ENCODE measurements at places on chromosomes 3 and 15. TPM values are rescaled to one million over a fixed set of nuclear protein-coding genes. Genes with fewer than 3 reads are reported as not detected.

GRCh38 chr3:119340014-119340413 lies 45.8 kb downstream of the ARHGAP31 start:
- H3K36me3 ChIP-seq: peaks cover 2% of the 10 kb centered on the region
- no peaks in the 10 kb centered on the region for H3K27me3 ChIP-seq
- H3K4me3 ChIP-seq: no peak overlapping the region

DNA sequence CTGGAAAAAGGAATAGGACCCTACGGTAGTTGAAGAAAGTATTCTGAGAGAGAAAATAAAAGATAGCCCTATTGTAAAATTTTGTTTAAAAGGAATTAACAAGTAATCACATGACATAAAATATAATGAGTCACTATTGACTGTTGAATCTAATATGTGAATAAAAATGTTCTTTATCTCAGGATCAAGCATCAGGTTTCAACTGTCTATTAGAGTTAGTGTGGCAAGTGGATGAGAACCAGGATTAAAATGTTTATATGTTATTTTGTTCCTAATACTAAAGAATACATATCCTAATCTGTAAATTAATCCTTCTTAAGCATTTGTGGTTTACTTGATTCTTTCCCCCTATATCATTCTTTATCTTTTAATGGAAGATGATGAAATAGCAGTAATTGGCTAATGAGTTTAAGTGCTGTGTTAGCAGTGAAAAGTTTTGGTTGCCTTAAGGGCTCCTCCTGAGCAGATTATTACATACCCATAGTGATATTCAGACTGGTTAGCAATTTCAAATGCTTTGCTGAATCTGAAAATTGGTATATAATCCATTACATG lies 101.8 kb upstream of the BCHE start:
- H3K27ac ChIP-seq: no peak overlapping the region
- no peaks in the 10 kb centered on the region for H3K36me3 ChIP-seq
- H3K4me1 ChIP-seq: no peaks in the 10 kb centered on the region
- DNase-seq: no peak
- H3K27me3 ChIP-seq: no peaks in the 10 kb centered on the region
- no peak overlapping the region for H3K4me3 ChIP-seq

- no peaks in the 10 kb centered on the region for H3K36me3 ChIP-seq
- H3K27ac ChIP-seq: no peak overlapping the region
- H3K4me3 ChIP-seq: no peak overlapping the region
- H3K4me1 ChIP-seq: peaks cover 10% of the 10 kb centered on the region
- peaks cover 3% of the 10 kb centered on the region for H3K27me3 ChIP-seq
These were observed 102.4 kb upstream of the LRIG1 start for GRCh38 chr3:66603151-66603611.

- no peak overlapping the region for H3K4me3 ChIP-seq
- H3K4me1 ChIP-seq: no peaks in the 10 kb centered on the region
- no peak overlapping the region for H3K27ac ChIP-seq
- DNase-seq: no peak
- no peaks in the 10 kb centered on the region for H3K27me3 ChIP-seq
These were observed 297.7 kb downstream of the LRTM1 start for GRCh38 chr3:54630101-54630623.

GRCh38 chr3:134466331-134466730 lies 19.5 kb downstream of the ANAPC13 start:
- H3K27ac ChIP-seq: no peak overlapping the region
- DNase-seq: no peak
- H3K4me1 ChIP-seq: no peaks in the 10 kb centered on the region

GRCh38 chr3:109059264-109059663 lies 58.7 kb downstream of the MORC1 start:
- H3K4me1 ChIP-seq: peaks cover 7% of the 10 kb centered on the region
- H3K36me3 ChIP-seq: no peaks in the 10 kb centered on the region
- no peak for DNase-seq
- no peak overlapping the region for H3K27ac ChIP-seq

GRCh38 chr3:197006860-197007259 lies 22.8 kb downstream of the MELTF start:
- H3K4me3 ChIP-seq: no peak overlapping the region
- DNase-seq: no peak
- H3K4me1 ChIP-seq: peaks cover 9% of the 10 kb centered on the region

- H3K36me3 ChIP-seq: no peaks in the 10 kb centered on the region
- no peak overlapping the region for H3K27ac ChIP-seq
- no peak overlapping the region for H3K4me3 ChIP-seq
- no peak for DNase-seq
These were observed 128.4 kb downstream of the FAM174B start for GRCh38 chr15:92527197-92527596.

DNA sequence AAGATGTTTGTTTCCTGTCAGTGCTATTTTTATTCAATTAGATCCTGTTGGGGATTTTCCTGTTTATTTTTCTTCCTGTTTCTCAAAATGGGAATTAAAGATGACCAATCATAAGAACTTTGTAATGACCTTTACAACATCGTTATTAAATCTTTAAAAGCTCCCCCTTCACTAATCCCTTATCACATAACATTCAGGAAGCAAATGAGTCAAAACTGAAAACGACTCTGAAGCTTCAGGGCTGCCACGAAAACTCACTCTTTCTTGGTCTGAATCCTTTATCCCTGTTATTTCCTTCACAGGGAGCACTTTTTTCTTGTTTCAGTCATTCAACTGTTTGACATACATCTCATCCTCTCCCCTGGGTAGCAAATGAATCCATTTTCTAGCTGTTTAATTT lies 75.8 kb upstream of the MB21D2 start:
- peaks cover 8% of the 10 kb centered on the region for H3K27me3 ChIP-seq
- H3K4me1 ChIP-seq: no peaks in the 10 kb centered on the region
- no peak for DNase-seq
- no peaks in the 10 kb centered on the region for H3K36me3 ChIP-seq

GRCh38 chr3:26687466-26687865 lies 64.9 kb downstream of the LRRC3B start:
- no peaks in the 10 kb centered on the region for H3K36me3 ChIP-seq
- DNase-seq: no peak
- no peak overlapping the region for H3K4me3 ChIP-seq
- H3K4me1 ChIP-seq: no peaks in the 10 kb centered on the region
- H3K27me3 ChIP-seq: no peaks in the 10 kb centered on the region
- H3K27ac ChIP-seq: no peak overlapping the region

- H3K4me1 ChIP-seq: peaks cover 4% of the 10 kb centered on the region
- H3K4me3 ChIP-seq: no peak overlapping the region
- H3K27me3 ChIP-seq: no peaks in the 10 kb centered on the region
- no peak overlapping the region for H3K27ac ChIP-seq
- no peak for DNase-seq
These were observed 18.7 kb downstream of the DNASE1L3 start for GRCh38 chr3:58192069-58192468.

- H3K36me3 ChIP-seq: no peaks in the 10 kb centered on the region
- DNase-seq: no peak
- no peak overlapping the region for H3K27ac ChIP-seq
- no peak overlapping the region for H3K4me3 ChIP-seq
These were observed 91.5 kb upstream of the FAM174B start for GRCh38 chr15:92747047-92747446.

- H3K4me3 ChIP-seq: no peak overlapping the region
- no peak overlapping the region for H3K27ac ChIP-seq
- H3K27me3 ChIP-seq: no peaks in the 10 kb centered on the region
- peaks cover 9% of the 10 kb centered on the region for H3K4me1 ChIP-seq
- no peak for DNase-seq
These were observed 33.9 kb downstream of the PIK3CA start for GRCh38 chr3:179181993-179182551.

GRCh38 chr3:132443421-132443820 lies 26.1 kb downstream of the DNAJC13 start:
- no peak for DNase-seq
- H3K4me1 ChIP-seq: peaks cover 13% of the 10 kb centered on the region
- H3K4me3 ChIP-seq: no peak overlapping the region

- H3K36me3 ChIP-seq: peaks cover 28% of the 10 kb centered on the region
- peaks cover 3% of the 10 kb centered on the region for H3K4me1 ChIP-seq
- no peak overlapping the region for H3K27ac ChIP-seq
- no peaks in the 10 kb centered on the region for H3K27me3 ChIP-seq
- DNase-seq: no peak
These were observed 10.8 kb downstream of the SHISA5 start for GRCh38 chr3:48493203-48493501.

DNA sequence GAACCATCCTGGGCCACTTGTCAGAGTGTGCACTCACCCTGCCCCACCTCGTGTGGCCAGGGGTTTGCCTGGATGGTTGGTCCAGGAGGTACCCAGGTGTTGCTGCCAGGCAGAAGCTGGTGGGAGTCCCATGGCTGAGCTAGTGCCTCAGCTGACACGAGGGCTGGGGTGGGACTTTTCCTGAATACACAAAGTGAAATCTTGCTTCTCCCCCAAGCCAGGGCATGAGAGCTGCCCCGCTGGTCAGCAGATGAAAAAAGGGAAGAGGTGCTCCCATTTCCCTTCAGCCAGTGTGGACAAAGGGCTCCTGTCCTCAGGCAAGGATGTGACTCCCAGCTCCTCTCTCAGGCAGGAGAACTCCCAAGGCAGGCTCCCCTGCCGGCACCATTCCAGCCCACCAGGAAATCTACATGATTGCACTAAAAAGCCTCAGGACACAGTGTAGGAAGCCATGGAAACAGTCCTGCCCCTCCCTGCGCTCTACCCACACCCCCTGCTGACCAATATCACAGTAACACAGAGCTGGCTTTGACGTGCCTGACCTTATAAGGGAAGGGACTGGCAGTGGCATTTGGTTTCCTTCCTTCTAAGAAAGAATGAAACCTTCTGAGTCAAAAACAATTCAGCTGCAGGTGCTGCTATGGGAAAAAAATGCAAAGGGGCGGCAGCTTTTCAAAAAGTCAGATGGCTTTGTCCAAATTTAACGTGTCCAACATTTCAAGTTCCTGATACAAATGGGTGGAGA lies 33.9 kb downstream of the MYO5C start:
- H3K27ac ChIP-seq: peak overlapping the region; percentile 85
- H3K36me3 ChIP-seq: peaks cover 18% of the 10 kb centered on the region
- peak overlapping the region; percentile 50 for H3K4me3 ChIP-seq
- no peaks in the 10 kb centered on the region for H3K27me3 ChIP-seq
- H3K4me1 ChIP-seq: peaks cover 63% of the 10 kb centered on the region

- no peak overlapping the region for H3K27ac ChIP-seq
- DNase-seq: peak; percentile 33
- no peak overlapping the region for H3K4me3 ChIP-seq
- H3K4me1 ChIP-seq: peaks cover 7% of the 10 kb centered on the region
These were observed 83.2 kb downstream of the RAB11A start for GRCh38 chr15:65952391-65953053.

Gene KIF15
- 66.4 TPM for total RNA-seq

Gene OR5H6
- total RNA-seq: not detected

Gene LEKR1
- total RNA-seq: 0.68 TPM

Gene ISY1
- 57.9 TPM for total RNA-seq

Gene CCR3
- 0.34 TPM for total RNA-seq

Gene PARP15
- 36.6 TPM for total RNA-seq

Gene ARGFX
- total RNA-seq: not detected

Gene ZNF662
- total RNA-seq: 1.2 TPM

Gene TP53BP1
- 24.3 TPM for total RNA-seq

Gene GNAT1
- not detected for total RNA-seq

Gene IQCF6
- total RNA-seq: not detected

Data from activated CD8-positive, alpha-beta T cell treated with anti-CD3 and anti-CD28 coated beads, Interleukin-2, amount 10 ng/mL, durations not matched to agents 7 days and 5 days (primary cell).